ENCODE measurements at places on chromosomes 16 and 17.

GRCh38 chr17:77115510-77115909 is 25.3 kb upstream of the SEC14L1 start:
- DNase-seq, result no peak

DNA sequence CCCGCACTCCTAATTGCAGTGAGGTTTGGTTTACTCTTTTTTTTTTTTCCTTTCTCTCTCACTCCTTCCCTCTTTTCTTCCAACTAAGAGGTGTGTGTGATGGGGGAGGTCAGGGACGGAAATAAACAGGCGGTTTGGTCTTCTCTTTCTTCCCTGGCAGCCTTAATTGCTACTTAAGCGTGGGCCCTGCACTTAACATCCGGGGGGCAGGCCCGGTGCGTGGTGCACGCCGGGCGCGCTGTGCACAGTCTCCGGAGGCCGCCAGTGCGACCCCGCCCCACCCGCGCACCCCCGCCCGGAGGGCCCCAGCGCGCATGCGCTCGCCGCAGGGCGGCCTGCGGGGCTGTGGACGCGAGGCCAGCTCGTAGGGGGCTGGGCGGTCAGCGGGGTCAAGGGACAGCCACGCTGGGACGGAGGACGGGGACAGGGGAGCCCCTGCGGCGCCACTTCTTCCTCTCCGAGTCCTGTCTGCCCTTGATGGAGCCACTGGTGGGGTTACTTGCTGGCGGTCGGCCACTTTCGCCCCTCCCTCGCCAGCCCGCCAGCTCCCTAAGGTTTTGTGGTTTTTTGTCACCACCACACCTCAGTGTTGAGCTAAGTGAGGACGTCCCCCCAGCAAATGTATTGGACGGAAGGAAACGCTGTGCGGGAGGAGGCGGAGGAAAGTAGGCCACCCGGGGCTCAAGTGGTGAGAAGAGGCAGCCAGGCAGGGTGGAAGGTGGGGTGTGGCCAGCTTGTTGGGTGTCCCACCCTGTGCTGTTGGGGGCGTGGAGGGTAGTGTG is 120.9 kb downstream of the MRM1 start:
- DNase-seq, result peak; percentile 14

GRCh38 chr17:49730078-49730784 is 22.5 kb upstream of the SLC35B1 start:
- peak; percentile 87 for DNase-seq

- no peak for DNase-seq
Observed at GRCh38 chr16:14196539-14196938, 125.4 kb downstream of the MRTFB start.

GRCh38 chr16:20870122-20870820 is 29.9 kb downstream of the DCUN1D3 start:
- DNase-seq, result no peak

DNA sequence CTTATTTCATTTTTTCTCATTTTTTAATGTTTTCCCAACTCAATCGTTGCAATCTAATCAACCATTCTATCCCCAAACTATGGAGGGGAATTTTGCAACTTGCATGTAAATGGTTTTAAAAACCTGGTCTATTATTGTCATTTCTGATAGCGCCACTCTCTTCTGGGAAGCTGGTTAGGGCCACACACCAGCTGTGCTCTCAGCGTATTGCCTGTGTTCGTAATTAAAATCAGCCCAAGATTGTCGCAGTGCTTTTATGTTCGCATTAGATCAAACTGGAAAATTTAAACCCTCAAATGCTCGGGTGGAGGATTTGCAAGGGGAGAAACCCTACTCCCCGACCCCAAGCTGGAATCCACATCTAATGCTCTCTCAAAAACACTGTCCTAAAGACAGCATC is 123.5 kb upstream of the CACNG5 start:
- no peak for DNase-seq

DNA sequence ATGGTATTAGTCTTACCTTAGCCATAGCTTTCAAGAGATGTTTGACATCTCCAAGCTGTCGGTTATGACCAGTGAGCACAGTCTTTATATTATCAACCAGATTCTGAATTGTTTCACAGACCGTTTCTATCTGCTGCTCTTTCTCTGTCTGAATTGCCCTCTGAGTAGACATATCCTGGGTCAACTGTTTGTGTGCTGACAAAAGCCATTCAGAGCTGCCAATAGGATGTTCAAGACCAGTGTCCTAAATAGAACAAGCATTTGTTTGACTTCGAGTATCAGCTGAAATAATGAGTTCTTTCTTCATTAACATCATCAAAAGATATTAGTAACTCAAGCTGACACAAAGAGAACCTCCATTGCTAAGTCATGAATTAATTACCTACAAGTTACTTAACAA is 14.9 kb upstream of the ARL6IP1 start:
- DNase-seq, result no peak

GRCh38 chr17:79002796-79003593 is 6.6 kb downstream of the CANT1 start:
- DNase-seq, result no peak

DNA sequence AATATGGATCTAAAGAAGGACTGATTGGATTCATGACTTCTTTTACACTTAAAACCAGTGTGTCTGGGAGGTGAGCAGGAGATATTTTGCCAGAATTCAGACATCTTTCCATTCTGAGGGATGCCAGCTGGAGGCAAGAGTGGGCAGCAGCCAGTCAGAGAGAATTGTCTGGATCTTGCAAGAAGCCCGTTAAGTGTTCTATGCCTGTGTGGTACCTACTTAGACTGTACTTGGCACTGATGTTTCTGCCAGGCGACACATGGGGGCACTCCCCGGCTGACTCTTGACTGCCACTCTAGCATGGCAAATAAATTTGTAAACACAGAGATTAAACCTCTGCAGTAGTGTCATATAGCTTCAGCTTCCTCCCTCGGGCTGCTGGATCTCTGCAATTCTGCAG is 247.7 kb downstream of the UTP18 start:
- no peak for DNase-seq

DNA sequence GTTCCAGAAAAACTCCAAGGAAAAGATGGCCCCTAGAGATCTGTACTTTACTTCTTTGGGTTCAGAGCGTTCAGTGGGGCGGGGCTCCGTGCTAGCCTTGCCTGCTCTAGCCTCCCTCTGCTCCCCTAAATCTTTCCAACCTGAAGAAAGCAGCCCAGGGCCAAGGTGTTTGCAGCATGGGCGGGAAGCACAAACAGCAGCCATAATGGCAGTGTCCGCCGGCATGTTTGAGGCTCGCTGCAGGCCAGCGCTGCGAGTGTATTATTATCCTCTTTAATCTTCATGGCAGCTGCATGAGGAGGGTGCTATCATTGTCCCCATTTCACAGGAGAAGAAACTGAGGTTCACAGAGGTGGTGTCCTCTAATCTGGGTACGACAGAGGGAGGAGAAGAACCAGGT is 10.4 kb downstream of the CALB2 start:
- no peak for DNase-seq

DNA sequence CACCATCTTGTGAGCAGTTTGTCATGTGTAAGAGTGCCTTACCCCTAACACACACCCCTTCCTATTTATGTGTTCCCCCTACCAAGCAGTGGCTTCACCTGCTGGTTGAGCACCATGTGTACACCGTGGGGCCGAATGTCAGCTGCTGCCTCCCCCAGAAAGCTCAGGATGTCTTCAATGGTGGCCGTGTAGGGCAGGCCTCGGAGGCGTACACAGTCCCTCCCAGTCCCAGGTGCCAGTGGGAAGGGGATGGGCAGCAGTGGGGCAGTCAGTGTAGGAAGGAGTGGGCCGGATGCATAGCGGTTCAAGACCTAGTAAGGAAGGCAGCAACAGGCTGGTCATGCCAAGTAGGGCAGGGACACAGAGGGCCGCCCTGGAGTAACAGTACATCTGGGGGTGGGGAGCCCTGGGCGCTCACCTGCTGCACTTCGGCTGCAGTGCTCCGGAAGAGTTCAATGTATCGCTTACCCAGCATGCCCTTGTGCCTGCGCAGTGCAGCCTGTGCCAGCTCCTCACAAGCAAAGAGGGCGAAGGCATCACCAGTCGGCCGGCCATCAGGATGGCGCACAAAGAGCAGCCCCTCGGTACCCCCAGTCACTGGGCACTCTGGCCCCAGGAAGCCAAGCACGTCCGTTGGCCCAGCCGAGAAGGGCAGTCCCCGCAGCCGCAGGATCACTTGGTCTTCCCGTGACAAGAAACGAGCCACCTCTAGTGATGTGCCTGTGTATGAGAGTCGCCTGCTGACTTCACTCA is 4.4 kb downstream of the ESRP2 start:
- DNase-seq, result no peak

GRCh38 chr17:14752011-14752410 is 451.1 kb downstream of the HS3ST3B1 start:
- no peak for DNase-seq

- no peak for DNase-seq
Observed at GRCh38 chr17:8664456-8665126, 34.1 kb upstream of the MYH10 start.

DNA sequence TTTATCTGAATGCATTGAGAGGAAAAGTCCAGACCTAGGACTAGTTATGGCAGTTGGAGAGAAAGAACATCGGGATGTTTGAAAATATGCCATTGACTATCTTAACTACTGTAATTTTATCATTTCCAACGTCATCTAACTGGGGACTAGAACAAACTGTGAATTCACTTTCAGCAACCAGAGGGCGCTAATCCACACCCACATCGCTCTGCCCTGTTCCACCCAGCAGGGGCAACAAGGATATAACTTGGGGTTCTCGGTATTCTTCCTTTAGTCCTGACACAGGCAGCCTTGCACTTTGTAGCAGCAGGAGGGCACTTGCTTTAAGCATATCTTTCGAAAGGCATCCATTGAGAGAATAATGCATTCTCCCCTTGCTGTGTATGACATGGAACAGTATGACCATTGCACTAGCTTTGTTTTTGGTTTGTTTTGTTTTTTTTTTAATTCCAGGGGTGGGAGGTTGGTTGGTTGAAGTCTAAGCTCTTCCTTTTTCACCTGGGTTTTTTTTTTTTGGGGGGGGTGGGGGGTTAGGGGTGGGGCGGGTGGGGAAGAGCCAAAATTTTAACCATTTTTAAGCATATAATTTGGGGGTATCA is 31.5 kb downstream of the SIAH1 start:
- peak; percentile 72 for DNase-seq

GRCh38 chr17:63190821-63191370 is 224.9 kb downstream of the TANC2 start:
- no peak for DNase-seq

GRCh38 chr17:58684003-58684402 is 7.8 kb downstream of the TEX14 start:
- DNase-seq, result no peak

DNA sequence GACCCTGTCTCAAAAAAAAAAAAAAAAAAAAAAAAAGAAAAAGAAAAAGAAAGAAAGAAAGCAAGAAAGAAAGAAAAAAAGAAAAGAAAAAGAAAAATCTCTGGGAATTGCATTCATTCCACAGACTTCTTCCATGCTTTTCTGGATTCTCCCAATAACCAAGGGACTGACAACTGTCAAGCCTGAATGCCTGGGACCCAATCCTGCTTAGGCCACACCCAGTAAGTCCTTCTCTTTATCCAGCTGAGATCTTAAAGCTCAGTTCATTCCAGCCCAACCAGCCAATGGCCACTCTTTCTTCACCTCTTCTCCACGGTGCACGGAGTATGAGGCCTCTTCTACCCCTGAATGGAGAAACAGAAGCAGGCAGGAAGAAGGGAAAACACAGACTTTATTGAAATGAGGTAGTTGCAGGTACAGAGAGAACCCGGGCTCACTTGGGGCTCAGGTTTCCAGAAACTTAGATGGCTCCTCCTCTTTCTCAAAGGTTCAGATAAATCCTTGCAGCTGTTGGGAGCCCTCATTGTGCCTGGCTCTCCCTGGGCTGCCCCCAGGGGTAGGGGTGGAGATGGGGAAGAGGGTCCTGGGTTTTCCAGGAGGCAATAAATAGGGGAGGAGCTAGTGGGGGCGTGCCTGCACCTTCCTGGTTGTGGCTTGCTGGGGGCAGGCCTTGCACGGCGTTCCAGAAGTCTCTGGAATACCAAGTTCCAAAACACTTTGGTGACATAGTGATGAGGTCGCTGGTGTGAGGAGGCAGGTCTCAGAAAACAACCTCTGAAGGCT is 2.5 kb downstream of the HOXB1 start:
- DNase-seq, result no peak

Data from astrocyte of the spinal cord (primary cell).